ENCODE measurements at places on chromosomes 3 and 15. TPM values are rescaled to one million over a fixed set of nuclear protein-coding genes. Genes with fewer than 3 reads are reported as not detected.

Gene GOLGA8Q
- 0.81 TPM for polyA plus RNA-seq

Gene CEMIP
- 2.1 TPM for polyA plus RNA-seq

Gene GPR27
- polyA plus RNA-seq = 3.2 TPM

Gene ANKRD34C
- polyA plus RNA-seq = 0.04 TPM

Gene ACAP2
- 19.4 TPM for polyA plus RNA-seq

Gene PLCB2
- 7.9 TPM for polyA plus RNA-seq

Gene DNAH12
- polyA plus RNA-seq = 0.50 TPM

Gene TMC3
- polyA plus RNA-seq = 0.08 TPM

Gene CHRNA7
- 1.6 TPM for polyA plus RNA-seq

Gene NBEAL2
- 15.8 TPM for polyA plus RNA-seq

Gene GALK2
- 14.5 TPM for polyA plus RNA-seq

GRCh38 chr3:170670504-170670903, 84.6 kb upstream of the SLC7A14 start:
- no peak for DNase-seq

DNA sequence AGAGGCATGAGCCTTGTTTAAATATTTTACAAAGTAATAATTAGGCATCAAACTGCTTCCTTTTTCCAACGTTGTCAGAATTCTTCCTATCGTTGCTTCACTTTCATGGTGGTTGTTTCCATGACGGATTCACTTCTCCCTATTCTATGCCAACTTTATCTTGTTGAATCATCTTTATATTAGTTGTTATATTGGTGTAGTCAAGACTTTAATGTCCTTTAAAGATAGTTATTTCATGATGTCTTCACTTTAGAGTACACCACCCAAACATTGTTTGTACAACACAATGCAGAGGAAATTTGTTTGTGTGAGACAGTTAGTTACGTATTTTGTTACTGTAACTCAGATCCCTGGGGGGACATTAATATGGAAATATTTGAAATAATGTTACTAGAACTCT, 61.9 kb downstream of the CRYBG3 start:
- DNase-seq = no peak

GRCh38 chr15:68208136-68208535, 3.0 kb upstream of the CALML4 start:
- DNase-seq = no peak

GRCh38 chr3:129045675-129046036, 14.9 kb upstream of the GP9 start:
- DNase-seq = no peak

DNA sequence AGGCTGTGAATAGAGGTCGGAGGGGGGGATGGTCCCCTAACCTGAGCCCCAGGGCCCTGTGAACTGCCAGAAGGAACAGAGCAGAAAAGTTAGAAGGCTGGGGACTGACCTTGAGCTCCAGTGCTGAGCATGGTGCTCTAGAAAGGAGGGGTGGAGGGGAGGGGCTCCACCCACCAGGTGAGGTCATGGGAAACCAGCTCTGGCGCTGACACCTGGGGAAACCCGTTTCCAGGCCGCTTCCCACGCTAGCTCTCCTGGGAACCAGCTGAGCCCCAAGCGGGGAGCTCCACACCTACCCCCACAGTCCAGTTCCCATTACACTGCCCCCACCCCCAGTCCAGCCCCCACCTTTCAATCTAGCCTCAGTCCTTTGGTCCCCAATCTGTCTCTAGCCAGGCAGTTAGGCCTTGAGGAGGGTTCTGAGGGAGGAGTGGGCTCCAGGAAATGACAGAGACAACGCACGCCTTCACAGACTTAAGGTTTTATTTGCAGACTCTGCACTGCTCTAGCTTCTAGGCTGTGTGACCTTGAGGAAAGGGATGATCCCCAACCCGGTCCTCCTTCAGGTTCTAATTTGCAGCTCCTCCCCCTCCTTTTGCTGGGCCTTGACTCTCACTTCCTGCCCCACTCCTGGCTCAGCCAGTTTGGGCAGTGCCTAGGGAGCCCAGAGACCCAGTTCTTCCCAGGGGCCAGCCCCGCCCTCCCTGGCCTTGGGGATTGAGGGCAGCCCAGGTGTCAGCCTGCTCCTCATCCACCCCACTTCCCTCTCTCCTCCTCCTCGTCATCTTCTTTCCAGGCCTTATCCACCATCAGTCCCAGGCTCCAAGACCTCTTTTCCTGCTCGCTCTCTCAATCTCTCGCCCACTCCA, 2.1 kb downstream of the RHOV start:
- no peak for DNase-seq

- DNase-seq = no peak
Observed at GRCh38 chr3:184848934-184849333, 37.0 kb downstream of the VPS8 start.

GRCh38 chr3:65720989-65721737, 317.6 kb downstream of the MAGI1 start:
- no peak for DNase-seq

DNA sequence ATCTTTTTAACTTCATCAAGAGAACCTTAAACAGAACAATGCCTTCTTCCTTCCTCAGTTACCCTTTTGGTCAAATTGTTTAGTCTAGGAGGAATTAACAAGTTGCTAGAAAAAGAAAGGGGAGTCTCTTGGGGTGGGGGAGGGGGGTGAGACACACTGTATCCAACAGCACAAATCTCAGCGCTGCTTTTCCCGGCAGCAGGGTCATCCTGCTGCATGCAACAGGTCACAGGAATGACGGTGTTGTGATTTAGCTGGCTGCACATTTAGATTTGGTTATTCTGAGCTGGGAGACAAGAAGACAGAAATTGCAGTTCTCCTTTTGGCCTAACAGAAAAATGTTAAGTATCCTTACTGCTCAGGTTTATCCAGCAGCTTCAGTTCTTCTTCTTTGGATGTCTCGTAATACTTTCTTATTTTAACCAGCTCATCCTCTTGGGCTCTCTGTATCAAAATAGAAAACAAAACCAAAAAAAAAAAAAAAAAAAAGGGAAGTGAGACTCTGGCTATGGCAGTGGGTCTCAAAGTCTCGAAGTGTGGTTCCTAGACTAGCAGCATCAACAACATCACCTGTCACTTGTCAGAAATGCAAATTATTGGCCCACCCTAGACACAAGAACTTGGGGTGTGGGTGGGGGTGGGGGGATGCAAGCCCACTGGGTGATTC, 190.5 kb downstream of the GREM1 start:
- DNase-seq = no peak

DNA sequence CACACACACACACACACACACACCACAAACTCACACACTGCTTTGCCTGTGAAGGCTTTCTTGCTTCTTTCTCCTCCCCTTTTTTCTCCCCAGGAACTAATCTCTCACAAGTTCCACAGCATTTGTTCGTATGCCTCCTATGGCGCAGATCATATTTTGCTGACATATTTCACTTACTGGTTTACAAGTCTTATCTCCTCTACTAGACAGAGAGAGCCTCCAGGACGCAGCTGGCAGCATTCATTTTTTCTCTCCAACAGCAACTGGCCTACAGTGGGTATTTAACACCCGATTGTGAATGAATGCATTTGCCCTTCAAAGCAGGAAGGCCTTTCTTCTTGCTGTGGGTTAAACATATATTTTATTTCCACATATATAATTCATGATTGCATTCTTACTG, 47.0 kb upstream of the DLG1 start:
- no peak for DNase-seq

- no peak for DNase-seq
Observed at GRCh38 chr15:78060232-78060631, 17.3 kb downstream of the TBC1D2B start.

GRCh38 chr3:175356899-175357324, 497.8 kb downstream of the NAALADL2 start:
- DNase-seq = no peak

All from hindlimb muscle (tissue), 1 donor.